Fibroblast of skin of scalp (primary cell): ENCODE measurements at places on chromosomes 5 and 9.

DNA sequence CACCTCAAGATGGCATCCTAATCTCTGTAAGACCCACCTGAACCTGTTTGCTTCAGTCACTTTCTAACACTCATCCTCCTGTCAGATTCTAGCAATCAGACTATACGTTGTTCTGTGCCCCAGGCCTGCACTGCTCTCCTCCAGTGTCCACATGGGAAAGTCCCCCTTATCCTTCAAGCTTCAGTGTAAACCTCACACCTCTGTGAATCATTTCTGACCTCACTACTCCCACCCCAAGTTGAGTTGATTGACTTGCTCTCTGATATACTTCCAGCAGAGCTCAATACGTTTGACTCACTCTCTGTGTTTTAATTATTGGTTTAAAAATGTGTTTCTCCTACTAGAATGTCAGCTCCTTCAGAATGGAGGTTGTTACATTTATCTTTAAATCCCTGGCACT is 240.2 kb downstream of the FBXL17 start:
- no peak for DNase-seq

- peak; percentile 75 for DNase-seq
These were observed 222.5 kb upstream of the TAS2R1 start for GRCh38 chr5:9852671-9853070.

GRCh38 chr5:7869474-7870136 is 657 bp downstream of the MTRR start:
- DNase-seq, result no peak

GRCh38 chr9:116661037-116661954 is 25.8 kb upstream of the TRIM32 start:
- peak; percentile 75 for DNase-seq

GRCh38 chr9:116377179-116377798 is 223.7 kb downstream of the PAPPA start:
- peak; percentile 63 for DNase-seq

- no peak for DNase-seq
These were observed 30.8 kb upstream of the DNAH5 start for GRCh38 chr5:13975246-13975645.

DNA sequence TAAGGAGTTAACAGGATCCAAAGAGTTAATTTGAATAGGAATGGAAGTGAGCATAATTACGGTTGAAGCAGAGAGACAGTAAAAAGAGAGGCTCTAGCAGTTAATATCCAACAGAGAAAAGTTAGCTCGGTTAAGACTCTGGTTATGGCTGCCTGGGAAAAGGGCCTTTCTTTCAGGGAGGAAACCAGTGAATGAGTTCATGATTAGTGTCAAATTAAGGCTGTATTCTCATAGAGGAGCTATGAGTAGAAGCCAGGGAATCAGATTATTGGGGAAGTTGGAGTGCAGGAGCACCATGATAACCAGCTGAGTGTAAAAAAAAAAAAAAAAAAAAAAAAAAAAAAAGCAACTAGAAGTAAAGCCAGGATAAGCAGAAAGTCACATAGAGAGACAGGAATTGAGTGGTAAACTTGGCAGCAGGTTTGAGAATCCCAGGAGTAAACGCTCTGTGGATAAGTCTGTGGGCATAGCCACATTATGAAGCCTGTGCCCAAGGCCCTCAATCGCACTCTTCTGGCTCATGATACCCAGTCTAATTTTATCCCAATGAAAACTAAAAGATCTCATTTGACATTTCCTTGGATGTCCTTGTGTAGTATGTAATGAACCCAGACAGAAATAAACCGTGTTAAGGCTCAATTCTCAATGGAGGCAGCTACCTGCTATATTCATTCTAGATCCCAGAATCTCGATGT is 372.6 kb upstream of the MPDZ start:
- DNase-seq, result no peak

GRCh38 chr9:7185612-7186011 is 427.8 kb downstream of the KDM4C start:
- peak; percentile 91 for DNase-seq

DNA sequence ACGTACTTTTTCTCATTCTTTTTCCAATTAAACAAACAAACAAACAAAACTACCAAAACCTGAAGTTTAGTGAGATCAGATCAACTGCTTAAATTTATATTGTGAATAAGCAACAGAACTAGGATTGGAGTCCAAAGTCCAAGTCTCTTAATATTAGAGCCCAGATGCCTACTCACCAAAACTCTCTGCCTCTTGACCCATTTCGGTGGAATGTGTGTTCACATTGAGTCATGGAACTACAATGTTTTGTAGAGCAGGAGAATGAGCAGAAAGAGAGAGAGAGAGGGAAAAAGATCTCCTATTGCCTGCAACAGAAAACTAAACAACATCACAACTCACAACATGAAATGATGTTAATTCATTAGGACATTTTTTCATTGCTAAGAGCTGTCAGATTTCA is 751.1 kb downstream of the TLR4 start:
- no peak for DNase-seq

DNA sequence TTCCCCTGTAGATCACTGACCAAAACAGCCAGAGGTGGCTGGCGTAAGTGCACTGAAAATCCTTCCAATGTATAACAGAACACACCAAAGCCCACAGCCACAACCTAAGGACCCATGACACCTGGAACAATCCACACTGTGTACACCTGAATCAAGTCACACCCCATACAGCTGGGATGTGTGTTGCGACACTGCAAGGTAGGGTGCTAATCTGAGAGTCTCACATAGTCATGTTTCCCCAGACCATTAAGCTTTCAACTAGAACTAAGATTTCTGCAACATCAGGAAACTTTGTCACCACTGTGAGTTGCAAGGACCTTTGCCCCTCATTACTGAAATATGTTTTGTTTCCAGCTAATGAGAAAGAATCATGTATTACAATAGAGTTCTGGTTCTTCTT is 59.4 kb downstream of the MED27 start:
- DNase-seq, result no peak

GRCh38 chr9:133463864-133464615 is 4.3 kb downstream of the CACFD1 start:
- no peak for DNase-seq

GRCh38 chr5:95746722-95747679 is 15.9 kb downstream of the RHOBTB3 start:
- DNase-seq, result peak; percentile 46

DNA sequence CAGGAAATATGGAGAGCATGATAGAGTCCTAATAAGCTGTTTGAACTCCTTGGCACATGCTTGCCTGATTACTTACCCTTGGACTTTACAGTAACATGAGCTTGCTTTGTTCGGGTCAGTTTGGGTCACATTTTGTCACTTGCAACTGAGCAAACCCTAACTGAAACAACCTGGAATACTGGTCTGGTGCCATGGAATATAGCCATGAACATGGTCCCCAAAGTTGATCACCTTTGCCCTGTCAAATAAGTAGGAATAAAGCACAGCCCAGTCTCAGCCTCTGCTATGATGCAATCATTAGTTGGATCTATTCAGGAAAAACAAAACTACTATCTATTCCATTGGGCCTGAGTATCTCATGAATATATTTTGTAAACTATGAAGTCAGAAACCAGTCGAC is 18.2 kb downstream of the CDO1 start:
- no peak for DNase-seq

GRCh38 chr9:35618854-35619799 is 914 bp upstream of the CD72 start:
- DNase-seq, result no peak

GRCh38 chr5:174284873-174285272 is 239.4 kb downstream of the NSG2 start:
- DNase-seq, result no peak

DNA sequence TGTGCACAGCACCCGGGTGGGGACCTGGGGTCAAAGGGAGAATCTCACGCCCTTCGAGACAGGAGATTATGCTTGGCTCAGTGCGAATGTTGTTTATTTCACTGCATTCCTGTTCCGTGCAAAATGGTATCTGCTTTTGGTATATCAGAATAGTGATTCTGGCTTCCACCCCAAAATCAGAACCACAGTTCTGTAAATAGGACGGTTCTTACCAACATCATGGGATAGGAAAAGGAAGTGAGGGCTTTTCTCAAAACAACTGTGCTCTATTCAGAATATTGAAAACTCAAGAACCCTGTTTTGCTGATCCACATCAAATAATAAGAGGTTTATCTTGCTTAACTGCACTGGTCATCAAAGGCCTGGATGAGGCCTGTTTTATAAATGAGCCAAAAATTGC is 51.6 kb upstream of the FBXW11 start:
- DNase-seq, result no peak

- DNase-seq, result peak; percentile 35
These were observed 30.4 kb downstream of the GADD45G start for GRCh38 chr9:89634995-89635742.

DNA sequence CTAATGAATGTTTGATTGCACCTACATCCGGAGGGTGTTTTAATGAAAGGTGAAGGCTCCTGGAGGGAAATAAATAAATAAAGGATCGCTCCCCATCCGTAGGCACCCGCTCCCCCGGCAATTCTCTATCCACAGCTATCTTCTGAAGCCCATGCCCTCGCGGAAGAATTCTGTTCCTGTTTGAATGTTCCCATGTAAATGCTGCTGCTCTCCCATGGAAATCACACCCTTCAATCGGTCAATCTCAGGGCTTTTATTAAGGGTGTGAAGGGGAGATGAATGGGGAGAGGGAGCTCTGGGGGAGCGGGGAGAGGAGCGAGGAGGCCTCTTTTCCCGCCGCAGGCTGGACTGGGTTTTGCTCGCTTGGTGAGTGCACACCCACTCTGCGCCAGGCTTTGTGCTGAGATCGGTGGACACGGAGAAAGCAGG is 21.1 kb upstream of the ARAP3 start:
- no peak for DNase-seq

- DNase-seq, result no peak
These were observed 200.0 kb downstream of the FGF10 start for GRCh38 chr5:44189255-44189654.

GRCh38 chr9:81855538-81855937 is 72.7 kb upstream of the SPATA31D4 start:
- DNase-seq, result peak; percentile 39

GRCh38 chr5:167642779-167643517 is 648.5 kb upstream of the WWC1 start:
- peak; percentile 98 for DNase-seq

DNA sequence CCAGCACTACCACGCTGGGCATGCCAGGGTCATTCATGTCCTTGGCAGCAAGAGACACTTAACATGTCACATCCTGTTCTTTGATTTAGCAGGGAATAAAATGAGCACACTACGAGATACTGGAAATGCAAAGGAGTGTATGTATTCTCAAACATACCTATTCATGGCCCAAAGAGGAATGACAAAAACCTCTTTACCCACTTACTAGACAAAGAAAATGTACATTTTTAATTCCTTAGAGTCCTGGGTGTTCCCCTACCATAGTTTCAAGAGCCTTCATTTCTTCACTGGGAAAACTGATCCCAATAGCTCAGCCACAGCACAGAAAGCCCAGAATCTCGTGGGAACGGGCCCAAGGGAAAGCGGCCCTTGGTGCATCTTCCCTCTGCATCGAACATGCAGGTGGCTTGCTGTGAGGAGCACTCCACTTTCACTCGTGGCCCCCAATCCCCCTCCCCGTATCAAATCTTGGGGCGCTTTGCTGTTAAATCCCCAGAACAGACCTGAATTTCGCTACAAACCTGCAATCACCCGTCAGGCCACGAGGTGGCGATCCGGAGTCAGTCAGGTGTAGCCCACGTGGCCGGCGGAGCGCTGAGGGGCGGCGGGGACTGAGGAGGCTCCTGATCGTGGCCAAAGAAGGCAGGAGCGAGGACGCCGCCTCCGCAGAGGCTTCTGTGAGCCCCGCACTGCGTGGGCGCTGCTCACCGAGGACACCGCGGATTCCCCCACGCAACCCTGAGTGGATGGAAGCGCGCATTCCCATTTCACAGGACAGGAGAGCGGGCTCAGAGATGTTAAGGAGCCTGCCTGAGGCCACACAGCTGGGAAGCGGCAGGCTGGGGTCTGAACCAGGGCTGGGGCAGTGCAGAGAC is 91.4 kb downstream of the LMX1B start:
- DNase-seq, result peak; percentile 53

DNA sequence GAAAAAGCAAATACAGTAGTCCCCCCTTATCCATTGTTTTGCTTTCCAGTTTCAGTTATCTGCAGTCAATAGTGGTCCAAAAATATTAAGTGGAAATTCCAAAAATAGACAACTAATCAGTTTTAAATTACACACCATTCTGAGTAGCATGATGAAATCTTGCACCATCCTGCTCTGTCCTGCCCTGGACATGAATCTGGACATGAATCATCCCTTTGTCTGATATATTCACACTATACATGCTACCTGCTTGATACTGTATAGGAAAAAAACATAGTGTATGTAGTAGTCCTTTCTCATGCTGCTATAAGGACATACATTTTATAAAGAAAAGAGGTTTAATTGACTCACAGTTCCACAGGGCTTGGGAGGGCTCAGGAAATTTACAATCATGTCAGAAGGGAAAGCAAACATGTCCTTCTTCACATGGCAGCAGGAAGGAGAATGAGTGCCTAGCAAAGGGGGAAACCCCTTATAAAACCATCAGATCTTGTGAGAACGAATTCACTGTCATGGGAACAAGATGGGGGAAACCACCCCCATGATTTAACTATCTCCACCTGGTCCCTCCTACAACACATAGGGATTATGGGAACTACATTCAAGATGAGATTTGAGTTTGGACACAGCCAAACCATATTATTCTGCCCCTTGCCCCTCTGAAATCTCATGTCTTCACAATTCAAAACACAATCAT is 153.9 kb downstream of the ARRDC3 start:
- peak; percentile 48 for DNase-seq

DNA sequence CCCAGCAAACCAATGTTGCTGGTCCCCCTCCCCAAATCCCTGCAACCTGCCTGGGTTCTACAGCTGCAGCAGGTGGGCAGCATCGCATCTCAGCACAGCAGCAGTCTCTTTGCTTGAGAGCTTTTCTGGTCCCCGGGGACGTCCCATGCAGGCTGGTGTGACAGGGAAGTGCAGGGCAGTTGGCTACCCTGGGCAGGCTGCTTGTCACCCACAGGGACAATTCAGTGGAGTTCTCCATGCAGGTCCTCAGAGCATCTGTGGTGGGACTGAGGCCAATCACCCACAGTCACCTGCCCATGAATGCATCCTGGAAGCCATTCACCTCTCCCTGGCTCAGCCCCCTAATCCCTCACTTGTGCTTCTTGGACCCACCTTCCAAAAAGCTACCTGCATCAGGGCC is 43.9 kb upstream of the SEMA4D start:
- no peak for DNase-seq

- DNase-seq, result no peak
These were observed 261.7 kb downstream of the CDH12 start for GRCh38 chr5:22591461-22591860.

GRCh38 chr9:80498001-80498555 is 926.3 kb downstream of the TLE4 start:
- DNase-seq, result no peak
